Cardiac septum (tissue), 1 donor: ENCODE measurements at places on chromosomes 4 and X.

DNA sequence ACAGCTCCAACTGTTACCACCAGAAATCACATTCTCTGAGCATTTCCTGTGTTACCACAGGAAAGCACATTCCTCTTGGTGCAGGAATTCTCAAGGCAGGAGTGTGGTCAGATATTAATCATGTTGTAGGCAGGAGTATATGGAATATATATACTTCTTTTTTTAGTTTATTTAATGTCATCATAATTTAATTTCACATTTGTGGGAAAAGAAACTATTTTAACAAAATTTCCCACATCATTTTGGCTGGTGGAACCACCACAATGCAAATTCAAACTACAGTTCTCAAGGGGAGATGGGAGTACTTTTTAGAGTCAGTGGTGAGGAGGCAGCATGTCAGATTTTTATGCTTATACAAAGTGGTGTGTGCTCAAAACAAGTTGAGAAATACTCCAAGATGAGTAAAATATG is 139.0 kb downstream of the ATP10D start:
- DNase-seq: no peak

DNA sequence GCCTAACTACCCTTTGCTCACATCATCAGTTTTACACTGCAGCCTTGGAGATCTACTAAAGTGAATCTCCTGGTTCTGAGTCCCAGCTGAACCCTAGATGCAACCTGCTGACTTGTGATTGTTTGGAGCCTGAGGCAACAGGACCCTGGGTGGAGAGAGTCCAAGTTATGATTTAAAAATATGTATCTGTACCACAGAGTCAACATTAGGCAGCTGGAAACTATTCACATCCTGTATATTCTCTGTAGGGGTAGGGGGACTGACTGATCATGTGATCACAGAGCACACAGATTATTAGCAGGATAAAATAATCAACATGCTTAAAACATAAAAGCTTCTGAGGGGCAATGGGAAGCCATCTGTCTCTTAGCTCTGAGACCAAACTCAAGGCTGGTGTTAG is 52.1 kb downstream of the CT47B1 start:
- DNase-seq: no peak

- DNase-seq: no peak
These were observed 16.2 kb upstream of the GNRHR start for GRCh38 chr4:67770422-67770821.

- no peak for DNase-seq
These were observed 164.7 kb downstream of the SOWAHB start for GRCh38 chr4:76733068-76733771.
